Mammary epithelial cell (primary cell): ENCODE measurements at places on chromosomes 6 and 20. TPM values are rescaled to one million over a fixed set of nuclear protein-coding genes. Genes with fewer than 3 reads are reported as not detected.

Gene TOX2
- total RNA-seq: 0.83 TPM

Gene FAM8A1
- 16.2 TPM for total RNA-seq

Gene CYP39A1
- total RNA-seq: 5.2 TPM

Gene CNKSR3
- 3.6 and 4.1 TPM in 2 replicates for total RNA-seq

GRCh38 chr20:59813948-59814839, 119.2 kb downstream of the SYCP2 start:
- DNase-seq: no peak

GRCh38 chr6:117613920-117614560, 11.7 kb upstream of the GOPC start:
- no peak for DNase-seq

DNA sequence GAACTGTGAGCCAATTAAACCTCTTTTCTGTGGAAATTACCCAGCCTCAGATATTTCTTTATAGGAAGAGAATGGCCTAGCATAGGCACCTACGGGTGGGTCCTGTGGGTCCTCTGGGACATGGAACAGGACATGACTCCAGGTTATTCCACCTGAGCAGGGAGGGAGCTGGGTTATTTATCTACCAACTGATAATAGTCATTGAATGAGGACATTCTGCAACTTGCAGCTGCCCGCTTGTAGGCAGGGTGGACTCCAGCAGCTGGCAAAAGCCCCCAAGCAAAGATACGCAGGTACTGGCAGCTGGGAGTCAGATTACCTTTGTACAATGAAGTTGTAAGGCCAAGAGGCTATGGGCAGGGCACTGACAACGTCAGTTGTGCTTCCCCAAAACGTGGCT, 1.4 kb upstream of the BANF2 start:
- DNase-seq: no peak

GRCh38 chr6:140134224-140134623, 759.8 kb upstream of the CITED2 start:
- DNase-seq: no peak
